ENCODE measurements at places on chromosomes 13 and 19.

DNA sequence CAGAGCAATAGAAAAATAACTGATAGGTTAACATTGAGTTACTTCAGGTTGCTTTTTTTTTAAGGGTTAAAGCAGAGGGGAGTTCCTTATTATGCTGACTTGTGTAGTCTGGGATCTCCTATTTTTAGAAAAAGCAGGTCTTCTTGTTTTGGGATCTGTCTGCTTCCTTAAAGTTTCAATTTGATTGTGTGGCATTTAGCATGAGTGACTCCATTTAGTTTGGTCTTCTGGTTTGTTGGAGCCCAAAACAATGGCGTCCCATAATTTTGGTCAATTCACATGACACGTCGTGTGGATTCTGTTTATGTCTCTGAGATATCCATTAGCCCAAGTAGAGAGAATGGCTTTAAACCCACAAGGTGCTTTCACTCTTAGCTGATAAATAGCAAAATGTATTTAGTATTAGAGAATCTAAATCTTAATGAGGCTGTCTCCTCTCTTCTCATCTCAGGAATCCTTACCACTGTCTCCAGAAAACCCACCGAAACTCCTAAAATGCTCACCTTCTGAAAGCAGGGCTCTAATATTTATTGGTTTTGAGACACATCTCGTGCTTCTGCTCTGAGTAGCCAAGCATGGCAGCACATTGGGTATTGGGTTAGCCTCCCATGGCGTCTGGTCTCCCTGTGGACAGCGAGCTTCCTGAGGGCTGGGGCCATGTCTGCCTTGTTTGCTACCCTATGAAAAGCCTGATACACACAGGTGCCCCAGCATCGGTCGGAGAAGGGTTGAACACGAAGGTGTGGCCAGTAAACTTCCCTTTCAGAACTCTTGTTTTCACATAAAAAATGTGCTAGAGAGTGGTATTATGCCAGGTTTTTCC, 67.2 kb upstream of the GPR183 start:
- no peak for DNase-seq

DNA sequence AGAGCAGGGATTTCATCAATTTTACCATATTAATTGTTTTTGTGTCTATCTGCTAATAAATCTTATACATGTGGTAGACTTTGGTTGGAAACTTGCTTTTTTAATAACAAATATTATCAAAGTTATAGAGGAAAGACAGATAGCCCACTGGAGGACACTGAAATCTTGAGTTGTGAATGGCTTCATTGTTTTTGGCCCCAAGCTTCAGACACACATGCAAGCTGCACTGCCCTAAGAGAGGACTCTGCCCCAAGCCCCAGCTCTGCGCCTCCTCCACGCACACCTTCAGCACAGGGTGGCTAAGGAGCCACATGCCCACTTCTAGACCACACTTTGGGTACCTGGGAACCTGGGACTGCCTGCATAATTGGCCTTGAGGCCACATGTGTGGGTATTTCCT, 35.2 kb downstream of the RCBTB2 start:
- no peak for DNase-seq

DNA sequence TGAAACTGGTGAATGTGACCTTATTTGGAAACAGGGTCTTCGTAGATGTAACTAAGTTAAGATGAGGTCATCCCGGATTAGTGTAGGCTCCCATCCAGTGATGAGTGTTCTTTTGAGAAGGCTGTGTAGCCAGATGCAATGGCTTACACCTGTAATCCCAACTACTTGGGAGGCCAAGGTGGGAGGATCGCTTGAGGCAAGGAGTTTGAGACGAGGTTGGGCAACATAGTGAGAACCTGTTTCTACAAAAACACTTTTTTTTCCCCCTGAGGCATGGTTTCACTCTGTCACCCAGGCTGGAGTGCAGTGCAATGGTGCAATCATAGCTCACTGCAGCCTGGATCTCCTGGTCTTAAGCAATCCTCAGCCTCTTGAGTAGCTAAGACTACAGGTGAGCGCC, 36.4 kb downstream of the FBN3 start:
- DNase-seq = no peak

DNA sequence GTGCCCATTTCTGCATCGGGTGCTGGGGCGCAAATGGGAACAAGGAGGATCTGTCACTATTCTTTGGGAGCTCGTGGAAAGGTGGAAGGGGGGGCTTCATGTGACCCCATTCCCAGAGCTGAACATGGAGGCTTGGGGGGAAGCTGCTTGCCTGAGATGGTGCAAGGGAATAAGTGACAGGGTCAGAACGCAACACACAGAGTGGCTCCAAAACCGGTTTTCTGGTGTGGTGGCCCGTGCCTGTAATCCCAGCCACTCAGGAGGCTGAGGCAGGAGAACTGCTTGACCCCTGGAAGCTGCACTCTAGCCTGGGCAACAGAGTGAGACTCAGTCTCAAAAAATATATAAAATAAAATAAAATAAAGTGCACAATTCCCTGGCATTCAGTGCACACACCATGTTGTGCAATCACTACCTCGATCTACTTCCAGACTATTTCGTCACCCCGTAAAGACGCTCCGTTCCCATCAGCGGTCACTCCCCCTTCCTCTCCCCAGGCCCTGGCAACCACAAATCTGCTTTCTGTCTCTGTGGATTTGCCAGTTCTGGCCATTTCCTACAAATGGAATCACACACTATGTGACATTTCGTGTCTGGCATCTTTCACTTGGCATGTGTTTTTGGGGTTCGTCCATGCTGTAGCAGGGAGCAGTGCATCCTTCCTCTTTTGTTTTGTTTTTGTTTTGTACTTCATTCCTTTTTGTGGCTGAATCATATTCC, 18.2 kb upstream of the COMP start:
- no peak for DNase-seq

DNA sequence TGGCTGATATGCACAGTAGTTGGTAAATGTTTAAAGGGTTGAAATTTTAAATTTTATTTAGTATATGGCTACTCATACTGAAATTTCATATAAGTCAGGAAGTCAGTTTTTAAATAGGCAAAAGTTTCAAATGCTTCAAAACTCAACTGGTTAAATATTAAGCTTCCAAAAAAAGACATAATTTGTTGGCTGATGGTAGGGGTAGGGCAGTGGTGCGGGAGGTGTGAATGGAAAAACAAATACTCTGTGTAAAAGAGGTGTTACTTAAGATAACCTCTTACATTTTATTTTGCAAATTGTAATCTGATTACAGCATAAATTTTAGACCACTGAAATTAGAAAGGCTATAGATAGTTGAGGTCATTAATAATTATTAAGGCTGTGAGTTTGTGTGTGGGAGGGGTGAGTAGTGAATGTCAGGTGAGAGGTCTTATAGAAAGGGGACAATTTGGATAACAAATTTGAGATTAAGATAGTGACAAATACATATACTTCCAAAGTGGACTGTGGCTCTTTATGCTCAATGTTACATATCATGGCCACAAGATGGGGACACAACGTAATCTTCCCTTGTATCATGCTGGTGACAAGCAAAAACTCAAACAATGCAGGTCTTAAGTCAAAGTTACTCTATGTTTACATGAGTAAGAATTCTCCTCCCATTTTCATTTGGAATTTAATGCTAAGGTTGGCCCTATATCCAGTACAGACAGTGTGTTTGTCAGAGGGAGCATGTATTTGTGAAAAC, 36.6 kb upstream of the OXGR1 start:
- DNase-seq = no peak

DNA sequence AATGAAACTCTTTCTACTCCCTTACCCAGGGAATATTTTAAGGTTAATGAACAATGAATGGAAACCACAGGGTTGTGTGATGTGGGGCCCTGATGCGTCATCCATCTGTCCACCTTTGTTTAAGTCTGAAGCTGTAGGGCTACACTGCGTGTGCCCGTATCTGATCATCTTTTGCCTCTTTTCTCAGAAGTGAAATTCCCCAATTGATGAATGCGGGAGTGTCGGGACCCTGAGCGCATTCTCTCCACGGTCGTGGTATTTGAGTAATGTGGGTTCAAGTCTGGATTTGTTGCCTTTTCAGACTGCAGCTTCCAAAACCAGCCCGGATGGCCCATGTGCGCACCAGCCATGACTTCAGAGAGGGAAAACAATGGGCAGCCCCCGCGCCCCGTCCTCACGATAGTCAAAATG, 112.3 kb downstream of the COL4A2 start:
- DNase-seq = no peak

DNA sequence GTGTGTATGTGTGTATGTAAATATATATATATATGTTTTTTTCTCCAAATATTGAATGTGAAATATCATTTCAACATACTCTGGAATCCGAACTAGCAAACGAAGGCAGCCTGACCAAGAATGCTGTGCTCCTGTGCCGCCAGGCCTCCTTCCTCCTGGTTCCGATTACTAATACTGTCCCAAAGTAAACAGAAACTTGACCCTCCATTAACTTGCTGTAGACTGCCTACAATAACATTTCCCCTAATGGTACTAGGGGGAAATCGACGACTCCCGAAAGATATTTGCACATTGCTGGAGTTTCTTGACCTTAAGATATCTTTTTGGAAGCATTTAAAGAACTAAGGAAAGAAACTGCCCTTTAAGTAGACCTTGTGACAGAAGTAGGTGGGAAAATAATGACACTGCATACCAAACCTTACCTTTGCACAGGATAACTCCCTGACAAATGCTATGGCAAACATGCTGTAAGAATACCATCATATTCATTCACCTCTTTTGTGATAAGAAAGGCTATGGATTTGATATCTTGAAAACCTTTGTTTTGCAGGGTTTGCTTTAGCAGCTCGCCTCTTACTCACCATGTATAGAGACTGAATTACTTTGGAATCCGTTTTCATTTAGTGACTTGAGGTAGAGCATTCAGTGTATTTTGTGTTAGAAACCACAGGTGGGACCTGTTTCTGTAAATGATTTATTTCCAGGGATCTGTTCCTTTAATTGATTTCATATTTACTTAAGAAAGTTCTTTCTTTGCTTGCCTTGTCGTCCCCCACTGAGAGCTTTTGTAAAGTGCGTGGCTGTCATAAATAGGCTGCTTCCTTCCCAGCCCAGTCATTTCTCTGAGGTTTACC, 80.1 kb downstream of the KLF5 start:
- no peak for DNase-seq

- no peak for DNase-seq
Measured at GRCh38 chr13:110380359-110381028, 73.4 kb downstream of the COL4A2 start.

- DNase-seq = no peak
Measured at GRCh38 chr19:45279587-45280192, 28.6 kb downstream of the MARK4 start.

DNA sequence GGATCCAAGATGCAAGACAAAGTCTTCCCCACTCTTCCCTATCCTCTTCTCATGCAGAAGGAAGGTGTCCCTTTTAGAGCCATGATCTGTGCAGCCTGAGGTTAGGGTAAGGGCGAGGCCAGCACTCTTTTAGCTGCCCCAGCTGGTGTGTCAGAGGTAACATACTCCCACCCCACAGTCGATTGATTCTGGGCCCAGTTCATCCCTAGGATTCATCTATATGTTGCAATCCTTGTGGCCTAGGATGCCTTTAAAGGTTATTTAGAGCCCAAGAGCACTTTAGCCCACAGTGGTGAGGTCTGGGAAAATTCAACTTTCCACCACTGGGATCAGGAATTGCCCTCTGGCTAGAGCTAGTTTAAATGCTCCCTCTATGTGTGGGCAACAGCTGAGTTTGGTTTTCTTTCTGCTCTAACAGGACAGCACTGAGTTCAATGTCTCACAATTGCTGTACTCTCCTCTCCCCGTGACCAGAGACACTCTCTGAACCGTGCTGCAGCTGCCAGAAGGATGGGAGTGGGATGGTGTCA, 201.3 kb upstream of the SERP2 start:
- DNase-seq = no peak

GRCh38 chr19:29404951-29405727, 120.7 kb upstream of the VSTM2B start:
- no peak for DNase-seq

DNA sequence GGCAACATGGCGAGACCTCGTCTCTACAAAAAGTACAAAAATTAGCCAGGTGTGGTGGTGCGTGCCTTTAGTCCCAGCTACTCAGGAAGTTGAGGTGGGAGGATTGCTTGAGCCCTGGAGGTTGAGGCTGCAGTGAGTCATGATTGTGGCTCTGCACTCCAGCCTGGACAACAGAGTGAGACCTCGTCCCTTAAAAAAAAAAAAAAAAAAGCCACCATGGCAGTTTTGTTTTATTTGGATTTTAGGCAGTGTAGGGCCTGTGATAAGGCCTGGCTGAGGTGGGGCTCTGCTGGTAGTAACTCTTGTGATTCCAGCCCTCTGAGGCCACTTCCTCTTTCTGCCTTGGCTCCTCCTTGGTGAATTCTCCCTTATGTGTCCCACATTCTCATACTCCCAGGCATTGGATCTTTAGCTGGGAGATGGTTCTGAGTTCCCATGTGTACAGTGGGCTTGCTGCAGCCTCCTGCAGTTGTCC, 39.2 kb downstream of the GATAD2A start:
- no peak for DNase-seq

- DNase-seq = peak; percentile 66
Measured at GRCh38 chr19:1000095-1000494, at the start of gene GRIN3B. Gene GRIN3B (plus strand): TSS chr19:1000419. CDS start chr19:1000438, 19 bp downstream.

DNA sequence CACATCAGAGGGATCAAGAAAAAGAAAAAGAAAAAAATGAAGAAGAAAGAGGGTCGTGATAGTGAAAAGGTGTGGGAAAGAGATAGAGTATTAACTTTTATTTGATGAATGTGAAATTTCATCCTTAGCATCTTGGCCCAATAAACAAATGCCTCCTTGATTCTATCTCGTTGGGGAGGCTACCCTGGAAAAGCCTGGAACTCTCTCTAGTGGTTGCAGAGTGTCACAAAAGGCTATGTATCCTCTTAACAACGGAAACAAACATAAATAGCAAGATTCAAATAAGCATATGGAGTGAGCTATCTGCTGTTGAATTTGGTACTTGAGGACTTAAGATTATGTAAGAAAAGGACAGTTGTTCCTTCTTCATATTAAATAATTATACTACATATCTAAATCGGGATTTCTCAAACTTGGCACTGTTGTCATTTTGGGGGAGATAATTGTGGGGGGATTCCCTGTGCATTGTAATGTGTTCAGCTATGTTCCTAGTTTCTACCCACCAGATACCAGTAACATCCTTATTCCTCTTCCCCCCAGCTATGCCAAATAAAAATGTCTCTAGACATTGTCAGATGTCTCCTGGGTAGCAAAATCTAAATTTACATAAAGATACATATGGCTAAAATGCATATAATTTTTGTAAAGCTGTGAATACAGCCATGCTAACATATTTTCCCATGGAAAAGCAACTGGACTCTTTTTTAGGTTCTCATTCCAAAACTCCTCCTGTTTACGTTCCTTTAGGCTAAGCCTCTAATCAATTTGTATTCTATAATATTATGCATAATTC, 557.2 kb downstream of the DCT start:
- DNase-seq = no peak

DNA sequence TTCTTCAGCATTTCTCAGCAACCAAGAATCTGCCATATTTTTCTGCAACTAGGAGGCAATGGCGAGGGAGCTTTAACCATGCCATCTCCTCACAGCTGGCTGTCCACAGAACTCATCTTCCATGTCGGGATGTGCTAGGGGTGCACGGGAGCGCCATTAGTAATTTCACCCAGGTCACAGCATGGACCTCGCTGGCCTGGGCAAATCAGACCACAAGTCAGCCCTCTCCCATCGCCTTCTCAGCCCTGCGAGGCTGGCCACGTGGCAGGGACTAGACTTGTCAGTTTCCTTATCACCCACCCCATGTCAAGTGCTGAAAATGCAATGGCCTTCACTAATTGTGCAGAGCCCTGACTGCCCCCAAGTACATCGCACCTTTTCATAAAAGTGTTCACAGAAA, 15.7 kb downstream of the COL4A1 start:
- no peak for DNase-seq

- DNase-seq = no peak
Measured at GRCh38 chr19:49560358-49560900, 19.9 kb downstream of the NOSIP start.

GRCh38 chr19:8484331-8484894, 18.0 kb downstream of the PRAM1 start:
- no peak for DNase-seq

All from stimulated activated CD4-positive, alpha-beta T cell treated with anti-CD3 and anti-CD28 coated beads, Interleukin-12 subunit alpha, Interleukin-12 subunit beta, amount 100 ng/mL, for 4 hours (primary cell).